ENCODE measurements at places on chromosomes 1 and 21. TPM values are rescaled to one million over a fixed set of nuclear protein-coding genes. Genes with fewer than 3 reads are reported as not detected.

GRCh38 chr1:227270554-227270953, 47.7 kb downstream of the CDC42BPA start:
- no peak for DNase-seq

- peak; percentile 49 for DNase-seq
Observed at GRCh38 chr1:242454262-242455051, 70.0 kb downstream of the PLD5 start.

DNA sequence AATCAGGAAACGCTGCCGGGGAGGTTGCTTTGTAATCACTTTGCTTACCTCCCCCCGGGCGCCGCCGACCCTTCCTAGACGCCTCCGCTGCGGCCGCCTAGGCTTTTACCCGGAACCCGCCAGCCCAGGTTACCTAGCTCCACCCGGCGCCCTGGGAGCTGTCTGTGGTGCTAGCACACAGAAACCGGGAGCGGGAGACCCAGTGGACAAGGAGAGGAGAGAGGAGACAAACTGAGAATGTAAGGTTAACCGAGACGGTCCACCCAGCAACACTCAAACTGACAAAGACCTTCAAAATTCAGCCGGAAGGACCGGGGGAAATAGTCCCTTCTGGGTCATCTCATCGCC, 9.8 kb downstream of the BARHL2 start:
- no peak for DNase-seq

- DNase-seq: no peak
Observed at GRCh38 chr1:31980835-31981455, 32.7 kb upstream of the KHDRBS1 start.

Gene CHIT1
- not detected for total RNA-seq

DNA sequence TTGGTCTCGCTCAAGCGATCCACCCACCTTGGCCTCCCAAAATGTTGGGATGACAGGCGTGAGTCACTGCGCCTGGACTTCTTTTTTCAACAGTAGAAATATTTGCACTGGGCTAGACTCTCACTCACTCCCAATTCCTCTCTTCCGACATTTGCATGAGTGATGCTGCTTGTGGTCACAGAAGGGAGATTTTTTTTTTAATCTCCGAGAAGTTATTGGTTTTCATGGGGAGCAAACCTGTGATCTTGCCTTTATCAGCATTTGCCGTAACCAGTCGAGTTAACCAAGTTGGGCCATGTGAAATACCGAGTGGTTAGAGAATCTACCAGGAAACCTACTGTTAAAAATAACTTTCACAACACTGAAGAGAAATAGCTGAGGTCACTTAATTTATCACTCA, 21.1 kb downstream of the ERG start:
- DNase-seq: no peak

Gene SPRR2F
- not detected for total RNA-seq

GRCh38 chr1:72399807-72400206, 117.5 kb upstream of the NEGR1 start:
- no peak for DNase-seq

Gene C8B
- not detected for total RNA-seq
